Kidney (tissue), 22 donors: ENCODE measurements at places on chromosomes 11 and 22.

DNA sequence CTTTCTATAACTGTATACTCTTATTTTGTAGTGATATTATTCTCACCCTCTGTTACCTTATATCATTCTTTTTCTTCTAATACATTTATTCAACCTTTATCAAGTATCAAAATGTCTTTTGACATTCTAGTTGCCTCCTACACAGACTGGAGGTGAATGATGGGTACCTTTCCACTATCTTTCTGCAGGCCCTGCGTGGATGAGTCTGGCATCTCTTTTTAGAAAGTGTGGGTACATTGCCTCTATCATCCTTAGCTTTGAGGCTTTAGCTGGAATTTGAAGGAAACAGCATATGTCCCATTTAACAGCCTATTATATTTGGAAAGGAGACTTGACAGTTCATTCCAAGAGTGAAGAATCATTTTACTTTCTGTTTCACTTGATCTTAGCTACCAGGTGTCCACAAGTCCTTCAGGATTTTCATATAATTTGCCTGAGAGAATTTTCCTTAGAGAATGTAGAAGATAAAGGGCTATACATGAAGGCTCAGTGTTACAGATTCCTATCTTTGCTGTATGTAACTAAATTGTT is 192.0 kb downstream of the CWF19L2 start:
- no peak for DNase-seq

DNA sequence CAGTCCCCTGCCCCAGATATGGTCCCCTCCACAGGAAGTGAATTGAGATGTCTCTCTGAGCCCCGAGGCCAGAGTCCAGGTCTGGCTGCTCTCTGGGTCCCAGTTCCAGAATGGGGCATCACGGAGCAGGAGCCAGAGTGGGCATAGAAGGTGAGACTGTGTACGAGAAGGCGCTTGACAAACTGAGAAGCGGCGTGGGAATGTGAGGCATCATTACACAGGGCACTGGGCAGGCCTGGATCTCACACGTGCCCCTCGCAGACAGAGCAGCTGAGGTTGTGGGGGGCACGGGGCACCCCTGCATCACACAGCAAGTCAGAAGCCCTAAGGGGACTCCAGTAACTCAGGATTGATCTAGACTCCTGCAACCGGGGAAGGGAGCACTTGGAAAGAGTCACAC is 9.2 kb downstream of the STARD10 start:
- no peak for DNase-seq

DNA sequence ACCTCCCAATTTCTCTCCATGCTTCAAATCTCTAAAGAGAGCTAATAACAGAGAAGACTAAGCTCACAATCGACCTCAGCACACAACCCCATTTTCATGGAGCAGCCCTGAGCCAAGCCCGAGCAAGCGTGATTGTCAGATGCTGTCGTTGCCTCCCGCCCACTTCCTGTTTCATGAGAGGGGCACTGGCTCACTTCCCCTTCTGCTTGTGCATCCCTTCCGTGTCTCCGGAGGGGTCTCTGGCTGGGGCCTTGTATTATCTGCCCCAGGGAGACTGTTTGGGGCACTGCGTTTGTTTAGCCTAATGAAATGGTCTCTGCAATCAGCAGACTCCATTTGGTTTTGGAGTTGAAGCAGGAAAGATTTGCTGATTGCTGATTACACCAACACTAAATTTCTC is 181.3 kb upstream of the SEZ6L start:
- no peak for DNase-seq

DNA sequence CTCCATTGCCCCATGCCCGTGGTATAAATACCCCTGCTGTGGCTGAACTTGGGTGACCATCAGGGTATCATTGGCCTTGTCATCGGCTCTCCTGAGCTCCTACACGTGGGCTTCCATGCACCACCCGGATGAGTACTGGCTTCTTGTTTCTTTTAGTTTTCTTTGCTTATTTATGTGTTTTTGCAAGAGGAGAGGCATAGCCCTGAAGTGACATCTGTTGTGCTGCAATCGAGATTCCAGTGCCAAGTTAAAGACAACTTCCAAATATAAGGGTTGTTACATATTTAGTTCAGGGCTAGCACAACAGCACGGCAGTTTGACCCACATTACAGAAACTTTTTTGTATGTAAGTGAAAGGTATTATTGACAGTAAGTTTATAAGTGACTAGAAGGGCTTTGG is 1087.1 kb downstream of the TBC1D22A start:
- DNase-seq = no peak

DNA sequence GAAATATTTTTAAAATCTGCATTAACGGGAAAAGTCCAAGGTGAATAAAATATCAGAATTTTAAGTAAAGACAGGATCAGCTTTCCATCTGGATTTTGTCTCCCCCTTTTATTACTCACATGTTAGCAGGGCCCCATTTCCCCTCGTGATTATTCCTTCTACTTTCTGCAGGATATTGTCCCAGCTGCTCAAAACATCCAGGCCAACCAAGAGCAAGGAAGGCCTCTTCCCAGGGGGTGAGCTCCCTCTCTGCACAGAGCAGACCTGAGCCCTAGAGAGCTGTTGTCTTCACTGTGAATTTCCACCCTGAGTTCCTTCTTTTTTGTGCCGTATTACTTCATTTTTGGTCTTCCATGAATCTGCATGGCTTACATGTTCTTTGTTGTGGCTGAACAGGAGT is 3.7 kb upstream of the TMPRSS13 start:
- peak; percentile 15 for DNase-seq

- no peak for DNase-seq
Observed at GRCh38 chr22:22706253-22706915, 62.0 kb downstream of the GGTLC2 start.

GRCh38 chr11:10026514-10026913 is 267.5 kb downstream of the SBF2 start:
- DNase-seq = no peak

- no peak for DNase-seq
Observed at GRCh38 chr11:87022254-87022653, 15.5 kb upstream of the TMEM135 start.

DNA sequence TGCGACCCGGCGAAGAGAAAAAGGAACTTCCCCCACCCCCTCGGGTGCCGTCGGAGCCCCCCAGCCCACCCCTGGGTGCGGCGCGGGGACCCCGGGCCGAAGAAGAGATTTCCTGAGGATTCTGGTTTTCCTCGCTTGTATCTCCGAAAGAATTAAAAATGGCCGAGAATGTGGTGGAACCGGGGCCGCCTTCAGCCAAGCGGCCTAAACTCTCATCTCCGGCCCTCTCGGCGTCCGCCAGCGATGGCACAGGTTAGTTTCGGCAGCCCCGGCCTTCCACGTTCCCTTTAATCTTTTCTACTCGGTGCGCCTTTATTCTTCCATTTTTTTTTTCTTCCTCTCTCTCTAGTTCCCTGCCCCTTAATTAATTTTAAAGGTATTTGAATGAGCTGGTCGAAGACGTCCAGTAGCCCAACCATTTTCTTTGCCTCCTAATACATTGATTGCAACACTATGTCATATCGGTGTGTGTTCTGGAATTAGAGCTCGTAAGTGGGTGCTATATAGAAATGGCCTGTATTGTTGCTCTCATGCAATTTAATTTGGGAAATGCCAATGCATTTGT is 537 bp downstream of the EP300 start:
- DNase-seq = no peak

DNA sequence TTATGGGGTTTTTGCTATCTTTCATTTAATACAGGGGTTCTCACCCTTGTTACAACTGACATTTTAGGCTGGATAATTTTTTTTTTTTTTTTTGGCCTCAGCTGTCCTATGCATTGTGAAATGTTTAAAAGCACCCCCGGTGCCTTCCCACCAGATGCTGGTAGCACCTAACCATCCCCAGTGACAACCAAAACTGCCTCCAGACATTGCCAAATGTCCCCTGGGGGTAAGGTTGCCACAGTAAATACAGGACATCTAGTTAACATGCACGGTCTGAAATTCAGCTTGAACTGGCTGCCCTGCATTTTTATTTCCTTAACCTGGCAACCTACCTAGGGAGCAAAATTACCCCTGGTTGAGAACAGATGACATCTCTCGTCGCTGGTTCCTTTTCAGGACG is 72.4 kb downstream of the CYTH4 start:
- DNase-seq = no peak

GRCh38 chr11:2721210-2721916 is 21.6 kb upstream of the KCNQ1OT1 start:
- no peak for DNase-seq

DNA sequence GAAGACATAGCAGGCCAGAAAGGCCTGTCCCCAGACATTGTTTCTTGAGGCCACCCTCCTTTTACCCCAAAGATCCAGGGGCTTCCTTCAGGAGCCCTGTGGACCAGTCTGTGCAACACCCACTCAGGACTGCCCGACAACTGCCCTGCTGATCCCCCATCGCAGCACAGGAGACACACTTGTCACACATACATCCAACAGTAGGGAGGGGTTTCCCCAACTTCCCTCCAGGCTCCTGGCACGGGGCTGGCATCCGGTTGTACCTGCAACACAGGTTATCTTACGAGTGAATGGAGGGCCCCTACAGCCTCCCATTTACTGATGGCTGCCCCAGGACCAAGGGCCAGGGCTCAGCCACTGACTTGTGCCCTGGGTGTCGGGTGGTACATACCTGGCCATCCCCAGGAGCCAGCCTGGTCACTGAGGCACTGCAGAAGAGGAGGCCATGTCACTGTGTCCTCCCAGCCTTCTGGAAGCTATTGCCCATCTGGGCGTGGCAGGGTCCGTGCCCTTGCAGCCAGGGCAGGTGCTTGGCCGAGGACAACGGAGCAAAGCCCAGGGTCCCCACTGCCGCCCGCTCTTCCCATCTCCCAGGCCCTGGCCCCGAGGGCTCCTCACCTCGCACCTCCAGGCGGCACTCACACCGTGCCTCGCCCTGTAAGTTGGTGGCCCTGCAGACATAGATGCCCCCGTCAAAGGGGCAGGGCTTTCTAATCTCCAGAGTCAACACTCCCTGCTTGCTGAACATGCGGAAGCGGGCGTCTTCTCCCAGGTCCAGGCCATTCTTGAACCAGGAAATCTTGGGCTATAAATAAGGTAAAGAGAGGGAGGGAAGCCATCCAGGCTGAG is 20.8 kb downstream of the MYBPC3 start:
- no peak for DNase-seq

GRCh38 chr22:49547751-49548239 is 279.9 kb downstream of the BRD1 start:
- peak; percentile 49 for DNase-seq

- DNase-seq = peak; percentile 35
Observed at GRCh38 chr22:44402196-44403111, 89.7 kb upstream of the SHISAL1 start.

DNA sequence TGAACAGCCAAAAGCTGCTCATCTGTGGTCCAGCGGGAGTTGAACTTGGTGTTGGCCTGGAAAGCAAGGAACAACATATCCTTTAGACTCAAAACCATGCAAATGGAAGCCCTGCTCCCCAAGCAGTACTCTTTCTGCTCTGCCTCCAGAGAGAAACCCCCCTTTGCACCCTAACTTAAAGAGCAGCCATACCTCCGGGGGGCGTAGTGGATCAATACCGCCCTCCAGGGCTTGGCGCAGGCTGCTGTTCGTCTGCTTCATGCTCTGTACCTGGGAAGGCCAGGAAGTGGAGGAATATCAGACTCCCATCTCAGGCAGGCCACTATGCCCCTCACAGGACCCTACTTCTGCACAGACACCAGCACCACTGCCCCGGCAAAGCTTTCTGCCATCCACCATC is 4.3 kb downstream of the RCOR2 start:
- DNase-seq = no peak

DNA sequence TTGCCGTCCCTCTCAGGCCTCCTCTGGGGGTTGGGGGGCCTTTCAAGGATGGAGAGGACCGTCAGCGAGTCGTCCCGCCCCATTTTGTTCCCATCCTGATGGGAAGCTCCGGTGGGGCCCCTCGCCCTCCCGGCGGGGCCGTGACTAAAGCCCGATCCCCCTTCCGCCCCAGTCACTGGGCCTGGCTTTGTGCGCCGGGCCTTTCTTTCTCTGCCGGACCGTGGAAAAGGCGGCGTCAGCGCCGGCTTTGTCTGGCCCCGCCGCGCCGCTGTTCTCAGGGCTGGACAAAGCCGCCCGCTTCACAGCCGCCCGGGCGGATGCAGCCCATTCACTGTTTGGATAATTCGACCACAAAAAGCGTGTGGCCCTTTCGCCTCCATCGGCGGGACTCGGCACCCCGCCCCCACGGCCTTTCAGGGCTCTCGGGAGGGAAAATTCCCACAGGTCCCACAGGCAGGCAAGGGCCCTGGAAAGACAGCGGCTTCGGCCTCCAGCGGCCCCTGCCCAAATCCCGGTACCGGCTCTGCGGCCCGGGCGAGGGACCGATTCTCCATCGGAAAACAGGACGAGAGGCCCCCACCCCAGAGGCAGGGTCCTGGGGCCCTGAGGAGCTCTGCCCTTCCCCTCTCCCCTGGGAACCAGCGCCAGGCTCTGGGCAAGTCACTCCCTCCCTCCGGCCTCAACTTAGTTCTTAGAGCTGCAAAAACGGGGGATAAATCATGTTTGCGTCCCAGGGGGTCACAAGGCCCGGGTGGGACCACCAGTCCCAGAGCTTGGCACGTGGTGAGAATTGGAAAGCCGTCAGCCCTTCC is 87.2 kb downstream of the WNT7B start:
- DNase-seq = peak; percentile 65

DNA sequence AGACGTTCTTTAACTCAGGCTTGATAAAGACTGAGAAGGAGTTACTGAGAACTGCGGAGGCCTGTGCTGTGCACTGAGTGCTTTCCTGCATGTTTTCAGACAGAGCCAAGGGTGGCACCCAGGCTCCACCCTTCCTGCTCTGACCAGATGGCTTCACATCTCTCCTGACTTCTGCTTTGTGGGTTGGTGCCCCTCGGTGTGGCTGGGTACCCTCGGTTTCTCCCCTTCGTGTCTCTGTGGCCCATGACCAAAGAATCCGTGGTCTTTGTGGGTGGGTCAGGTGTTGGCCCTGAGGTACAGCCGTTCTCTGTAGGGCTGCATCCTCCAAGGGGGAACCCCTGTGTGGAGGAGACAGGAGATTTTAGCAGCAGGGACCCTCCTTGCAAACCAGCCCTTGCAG is 34.3 kb downstream of the GRIK4 start:
- no peak for DNase-seq
